Ovary (tissue), 10 donors: ENCODE measurements at places on chromosomes 6 and 20. TPM values are rescaled to one million over a fixed set of nuclear protein-coding genes. Genes with fewer than 3 reads are reported as not detected.

DNA sequence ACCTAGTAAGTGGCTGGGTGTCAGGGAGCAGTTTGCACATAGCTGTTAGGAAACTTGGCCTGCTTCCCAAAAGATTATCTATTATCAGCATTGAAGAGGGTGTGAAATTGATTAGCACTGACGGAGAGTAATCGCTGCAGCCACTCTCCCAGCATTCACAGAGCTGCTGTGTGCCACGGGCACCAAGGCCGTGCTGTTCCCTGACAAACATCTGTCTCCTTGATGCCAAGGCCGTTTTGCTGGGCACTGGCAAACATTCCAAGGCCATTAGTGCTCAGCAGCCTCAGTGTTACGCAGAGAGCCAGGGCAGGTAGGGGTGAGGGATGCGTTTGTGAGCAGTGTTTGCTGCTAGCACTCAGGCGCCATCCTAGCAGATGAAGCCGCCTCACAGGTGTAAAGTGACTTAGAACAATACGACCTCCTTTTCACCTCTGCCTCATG lies 57.7 kb upstream of the VSTM2L start:
- DNase-seq, result no peak
- no peaks in the 10 kb centered on the region for H3K36me3 ChIP-seq
- H3K27me3 ChIP-seq, result no peaks in the 10 kb centered on the region
- no peak overlapping the region for H3K27ac ChIP-seq

Gene SLC17A9
- 7.7 TPM for total RNA-seq

Gene PLG
- 0.52 TPM for total RNA-seq

DNA sequence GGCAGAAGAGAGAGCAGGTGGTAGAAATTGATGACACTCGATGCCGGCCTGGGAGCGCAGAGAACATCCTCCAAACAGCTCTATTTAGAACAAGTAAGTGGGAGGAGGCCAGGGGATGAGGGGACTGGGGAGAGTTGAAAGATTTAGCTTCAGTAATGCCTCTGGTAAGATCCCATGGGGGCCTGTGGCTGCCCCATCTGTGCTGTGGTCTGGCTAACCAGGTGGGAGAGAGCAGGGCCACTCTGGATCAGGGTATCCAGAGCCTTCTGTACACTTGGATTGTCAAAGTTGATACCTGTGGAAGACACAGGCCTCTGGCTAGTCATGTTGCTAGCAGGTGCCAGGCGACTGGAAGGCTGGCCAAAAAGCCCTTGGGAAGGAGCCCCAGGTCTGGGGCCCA lies 27.6 kb downstream of the NCOA5 start:
- no peak for DNase-seq
- no peaks in the 10 kb centered on the region for H3K27me3 ChIP-seq
- no peak overlapping the region for H3K4me3 ChIP-seq
- H3K27ac ChIP-seq, result no peak overlapping the region

GRCh38 chr6:42321976-42322375 lies 104.3 kb upstream of the MRPS10 start:
- no peaks in the 10 kb centered on the region for H3K36me3 ChIP-seq
- H3K4me3 ChIP-seq, result no peak overlapping the region
- no peak for DNase-seq
- H3K4me1 ChIP-seq, result no peaks in the 10 kb centered on the region
- H3K27me3 ChIP-seq, result no peaks in the 10 kb centered on the region
